A549 (cell line): ENCODE measurements at places on chromosomes 1 and 21.

GRCh38 chr1:53765657-53766056 lies 26.7 kb upstream of the GLIS1 start:
- DNase-seq, result no peak

GRCh38 chr1:150560576-150561253 lies 11.5 kb downstream of the ADAMTSL4 start:
- peak; percentile 90 for DNase-seq

DNA sequence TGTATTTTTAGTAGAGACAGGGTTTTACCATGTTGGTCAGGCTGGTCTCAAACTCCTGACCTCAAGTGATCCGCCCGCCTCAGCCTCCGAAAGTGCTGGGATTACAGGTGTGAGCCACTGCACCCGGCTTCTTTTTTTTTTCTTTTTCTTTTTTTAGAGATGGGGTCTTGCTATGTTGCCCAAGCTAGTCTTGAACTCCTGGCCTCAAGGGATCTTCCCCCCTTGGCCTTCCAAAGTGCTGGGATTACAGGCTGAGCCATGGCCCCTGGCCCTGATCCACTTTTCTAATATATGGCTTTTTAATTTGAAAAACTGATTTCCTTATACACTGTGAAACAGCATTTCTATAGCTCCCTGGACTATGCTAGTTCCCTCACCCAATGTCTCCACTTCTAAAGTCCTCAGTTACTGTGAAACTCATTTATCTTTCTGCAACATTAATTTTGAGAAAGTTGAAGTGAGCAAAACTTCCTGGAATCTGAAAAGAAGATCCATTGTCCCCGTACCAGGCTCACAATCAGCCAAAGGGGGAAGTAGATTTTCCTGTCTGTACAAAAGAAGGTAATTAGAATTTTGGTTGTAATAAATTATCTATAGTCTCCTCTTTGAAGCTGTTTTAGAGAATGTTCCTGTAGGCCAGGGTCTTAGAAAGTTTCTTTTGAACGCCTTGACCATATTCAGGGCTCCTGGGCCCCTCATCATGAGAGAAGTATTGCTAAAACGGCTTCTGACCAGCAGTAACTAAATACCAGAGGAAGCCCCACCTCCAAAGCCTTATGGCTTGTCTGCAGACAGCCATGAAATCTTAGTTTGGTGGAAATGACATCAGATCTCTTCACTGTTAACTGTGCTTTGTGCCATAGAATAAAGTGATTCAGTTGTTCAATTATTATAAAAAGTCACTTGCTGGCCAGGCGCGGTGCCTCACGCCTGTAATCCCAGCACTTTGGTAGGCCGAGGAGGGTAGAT lies 34.9 kb downstream of the DEGS1 start:
- no peak for DNase-seq

DNA sequence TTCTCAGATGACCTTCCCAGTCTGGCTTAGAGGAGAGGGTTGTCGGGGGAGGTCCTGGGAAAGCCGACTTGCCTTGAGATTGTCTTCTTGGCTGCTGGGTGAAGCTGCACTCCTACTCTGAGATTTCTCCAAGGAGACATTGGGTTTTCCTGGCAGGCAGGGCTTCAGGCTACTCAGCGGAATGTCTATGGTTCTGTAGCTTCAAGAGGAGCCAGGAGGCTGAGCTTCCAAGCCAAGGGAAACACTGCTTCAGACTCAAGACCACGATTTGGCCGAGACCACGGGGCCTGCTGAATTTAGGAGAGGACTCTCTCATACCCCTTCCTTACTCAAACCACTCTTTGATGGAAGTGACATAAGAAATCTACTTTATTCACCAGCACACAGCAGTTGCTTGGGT lies 67.8 kb downstream of the NTMT2 start:
- no peak for DNase-seq

- no peak for DNase-seq
Observed at GRCh38 chr1:211420389-211420788, 71.6 kb downstream of the RD3 start.

DNA sequence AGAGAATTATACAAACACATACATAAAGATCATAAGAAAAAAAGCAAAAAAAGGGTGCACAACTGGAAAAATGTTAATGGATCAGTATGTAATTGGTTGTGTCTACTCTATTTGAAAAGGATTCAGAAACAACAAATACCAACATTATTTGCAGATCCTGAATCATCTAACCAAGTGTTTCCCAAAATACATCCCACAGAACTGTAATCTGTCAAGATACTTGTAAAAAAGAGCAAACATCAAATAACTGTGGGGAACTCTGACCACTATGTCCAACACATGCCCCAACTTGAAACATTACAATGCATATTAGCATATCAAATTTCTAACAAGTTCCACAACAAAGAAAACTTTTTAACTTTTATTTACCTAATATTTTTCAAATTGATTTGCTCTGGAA lies 22.6 kb downstream of the ANKRD13C start:
- no peak for DNase-seq

- no peak for DNase-seq
Observed at GRCh38 chr1:31866450-31867032, 50.7 kb upstream of the SPOCD1 start.

- no peak for DNase-seq
Observed at GRCh38 chr1:234270581-234271242, 102.5 kb upstream of the COA6 start.

DNA sequence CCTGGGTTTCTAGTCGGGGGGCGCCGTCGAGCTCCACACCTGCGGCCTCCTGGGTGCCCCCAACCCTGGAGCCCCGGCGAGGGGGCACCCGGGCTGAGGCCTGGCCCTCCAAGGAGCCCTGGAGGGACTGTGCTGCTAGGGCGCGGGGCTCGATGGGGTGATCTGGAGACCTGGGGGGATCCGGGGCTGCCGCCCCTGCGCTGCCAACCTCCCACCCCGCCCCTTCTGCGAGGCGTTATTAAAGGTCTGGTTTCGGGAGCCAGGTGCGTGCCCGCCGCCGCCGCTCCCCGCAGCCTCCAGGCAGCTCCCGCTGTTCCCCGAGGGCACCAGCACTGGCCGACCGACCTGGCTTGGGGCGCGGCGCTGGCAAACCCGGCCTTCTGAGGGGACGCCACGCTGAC lies 746 bp upstream of the POFUT2 start:
- no peak for DNase-seq

DNA sequence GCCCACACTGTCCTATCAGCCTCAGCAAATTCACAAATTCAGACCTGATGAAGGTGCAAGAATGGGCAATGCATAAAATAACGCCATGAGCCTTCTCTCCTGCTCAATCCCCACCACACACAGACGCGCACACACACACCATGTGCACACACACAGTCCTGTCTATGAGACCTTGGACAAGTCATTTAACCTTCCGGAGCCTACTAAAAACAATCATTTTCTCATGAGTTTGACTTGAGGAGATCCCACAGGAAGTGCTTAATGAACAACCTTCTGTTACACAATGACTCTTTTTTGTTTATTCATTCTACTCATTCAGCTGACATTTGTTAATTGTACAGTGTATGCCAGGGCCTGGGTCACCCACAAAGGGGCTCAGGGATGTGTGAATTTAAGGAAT lies 125.4 kb downstream of the EDEM3 start:
- no peak for DNase-seq

- DNase-seq, result no peak
Observed at GRCh38 chr21:32391755-32392154, 1.1 kb downstream of the URB1 start.

- peak; percentile 67 for DNase-seq
Observed at GRCh38 chr1:9724706-9725476, 73.4 kb downstream of the PIK3CD start.

GRCh38 chr1:50667710-50668356 lies 244.6 kb upstream of the DMRTA2 start:
- DNase-seq, result no peak

GRCh38 chr1:155472491-155473083 lies 90.0 kb downstream of the ASH1L start:
- DNase-seq, result no peak

DNA sequence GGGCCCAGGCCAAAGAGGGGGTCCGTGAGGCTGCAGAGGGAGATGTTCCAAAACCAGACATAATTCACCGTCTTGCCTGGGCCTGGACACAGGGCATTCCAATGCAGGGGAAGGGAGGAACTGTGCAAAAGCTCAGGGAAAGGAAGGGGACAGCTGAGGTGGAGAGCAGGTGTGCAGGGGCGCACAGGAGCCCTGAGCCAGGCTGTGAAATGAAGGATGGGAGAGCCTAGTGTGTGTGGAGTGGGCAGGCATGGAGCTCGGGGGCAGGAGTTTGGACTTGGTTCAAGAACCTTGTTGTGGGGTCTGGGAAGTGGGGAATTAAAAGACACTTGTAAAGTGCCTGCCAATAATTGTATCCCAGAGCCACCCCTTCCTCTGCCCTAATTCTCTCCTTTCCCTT lies 2.3 kb downstream of the TNNI1 start:
- DNase-seq, result no peak

GRCh38 chr1:201346337-201346939 lies 31.0 kb downstream of the TNNT2 start:
- peak; percentile 63 for DNase-seq

- no peak for DNase-seq
Observed at GRCh38 chr1:51274676-51275075, 38.6 kb downstream of the RNF11 start.

DNA sequence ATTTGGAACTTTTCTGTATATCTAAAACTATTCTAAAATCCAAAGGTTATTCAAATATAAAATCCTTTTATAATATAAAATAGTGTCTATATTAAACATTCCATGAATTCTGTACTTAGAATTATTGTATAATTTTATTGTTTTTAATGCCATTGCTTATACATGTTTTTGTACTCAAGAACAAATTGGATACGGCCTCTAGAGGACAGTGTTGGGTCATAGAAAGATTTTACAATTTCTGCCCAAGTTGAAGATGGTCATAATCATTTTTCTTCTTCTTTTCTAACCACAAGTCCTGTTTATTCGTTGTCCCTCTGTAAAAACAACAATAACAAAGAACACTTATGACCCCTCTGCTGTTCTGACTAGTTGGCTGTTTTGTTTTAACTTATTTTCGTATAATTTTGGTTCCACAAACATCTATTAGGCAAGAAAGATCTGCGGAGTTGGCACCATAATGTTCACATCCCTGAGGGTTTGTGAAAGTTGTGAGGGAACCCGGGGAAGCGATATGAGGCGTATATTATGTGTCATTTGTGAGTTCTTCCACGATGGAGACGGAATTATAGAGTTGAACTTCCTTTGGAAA lies 75.7 kb upstream of the KIF26B start:
- DNase-seq, result peak; percentile 59

DNA sequence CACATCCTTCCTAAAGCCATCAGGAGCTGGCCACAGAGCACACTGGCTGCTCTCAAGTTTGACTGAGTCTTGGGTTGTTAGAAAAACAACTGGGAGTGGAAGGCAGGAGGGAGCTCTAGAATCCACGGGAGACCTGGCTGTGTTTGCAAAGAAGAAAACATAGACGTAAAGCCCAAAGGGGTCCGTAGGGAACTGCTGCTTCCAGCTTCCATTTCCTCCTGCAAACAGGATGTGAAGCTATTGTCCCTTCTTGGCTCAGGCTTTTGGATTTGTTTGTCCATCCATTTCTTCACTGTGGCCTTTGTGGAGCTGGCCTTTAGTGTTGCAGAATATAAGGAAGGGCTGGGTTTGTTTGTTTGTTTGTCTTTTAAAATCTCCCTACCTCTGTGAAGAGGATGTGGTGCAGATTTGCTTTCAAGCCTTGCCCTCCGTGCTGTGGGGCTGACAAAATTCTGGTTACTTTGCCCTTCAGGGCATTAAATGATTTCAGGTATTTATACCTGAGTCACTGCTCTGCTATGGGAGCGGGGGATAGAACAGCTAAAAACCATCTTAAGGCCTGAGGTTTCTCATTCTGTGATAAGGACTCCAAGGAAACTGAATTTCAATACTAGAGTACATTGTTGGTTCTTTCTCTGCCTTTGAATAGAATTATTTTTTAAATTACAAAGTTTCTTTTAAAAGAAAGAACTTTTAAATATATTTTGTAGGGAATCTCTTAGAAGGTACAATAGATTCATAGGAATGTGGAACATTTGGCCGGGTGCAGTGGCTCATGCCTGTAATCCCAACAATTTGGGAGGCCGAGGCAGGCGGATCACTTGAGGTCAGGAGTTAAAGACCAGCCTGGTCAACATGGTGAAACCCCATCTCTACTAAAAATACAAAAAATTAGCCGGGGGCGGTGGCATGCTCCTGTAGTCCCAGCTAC lies 74.3 kb downstream of the MPZL1 start:
- peak; percentile 51 for DNase-seq

DNA sequence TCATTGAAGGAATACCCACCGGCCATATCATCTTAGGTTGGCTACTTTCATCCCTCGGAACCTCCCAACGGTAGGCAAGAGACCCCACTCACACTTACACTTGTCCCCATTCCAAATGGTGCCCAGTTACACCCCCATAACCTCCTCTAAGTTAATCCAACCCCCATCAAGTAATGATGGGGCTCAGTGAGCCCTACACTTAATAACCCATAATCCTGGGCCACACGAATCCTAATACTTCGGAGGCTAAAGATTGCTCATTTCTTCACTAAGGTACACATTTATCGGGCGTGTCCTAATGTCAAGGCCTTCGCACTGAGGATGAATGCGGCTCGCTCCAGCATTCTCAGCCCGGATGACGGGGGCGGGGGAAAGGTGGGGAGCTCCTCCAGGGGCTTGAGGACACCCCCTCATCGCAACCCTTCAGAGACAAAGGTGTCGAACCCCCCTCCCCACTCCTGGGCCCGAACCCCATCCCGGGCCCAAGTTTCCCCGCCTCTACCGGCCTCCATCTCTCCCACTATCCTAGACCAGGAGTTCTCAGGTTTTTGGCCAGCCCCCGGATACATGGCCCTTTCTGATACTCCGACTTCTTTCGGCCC lies 435 bp downstream of the ILF2 start:
- no peak for DNase-seq

GRCh38 chr1:208298593-208299269 lies 54.5 kb upstream of the PLXNA2 start:
- no peak for DNase-seq

- DNase-seq, result no peak
Observed at GRCh38 chr21:40331804-40332203, 464.6 kb downstream of the PCP4 start.

DNA sequence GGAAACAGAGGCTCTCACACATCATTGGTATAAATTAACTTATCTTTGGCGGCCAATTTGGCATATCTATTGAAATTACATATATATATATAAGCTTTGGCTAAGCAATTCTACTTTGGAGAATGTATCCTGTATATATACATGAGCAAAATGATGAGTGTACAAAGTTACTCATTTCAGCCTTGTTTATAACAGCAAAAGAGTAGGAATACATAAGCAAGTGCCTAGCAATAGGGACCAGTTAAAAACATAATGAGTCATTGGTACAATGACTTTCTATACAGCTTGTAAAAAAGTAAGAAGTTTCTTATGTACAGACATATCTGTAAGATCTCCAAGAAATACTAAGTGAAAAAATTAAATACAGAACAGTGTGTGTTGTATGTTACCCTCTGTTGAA lies 190.8 kb downstream of the LTN1 start:
- DNase-seq, result no peak
